ENCODE measurements at places on chromosomes 2 and 18.
A peak's percentile ranks its signal among the peaks of the same experiment; 100 is the strongest.

DNA sequence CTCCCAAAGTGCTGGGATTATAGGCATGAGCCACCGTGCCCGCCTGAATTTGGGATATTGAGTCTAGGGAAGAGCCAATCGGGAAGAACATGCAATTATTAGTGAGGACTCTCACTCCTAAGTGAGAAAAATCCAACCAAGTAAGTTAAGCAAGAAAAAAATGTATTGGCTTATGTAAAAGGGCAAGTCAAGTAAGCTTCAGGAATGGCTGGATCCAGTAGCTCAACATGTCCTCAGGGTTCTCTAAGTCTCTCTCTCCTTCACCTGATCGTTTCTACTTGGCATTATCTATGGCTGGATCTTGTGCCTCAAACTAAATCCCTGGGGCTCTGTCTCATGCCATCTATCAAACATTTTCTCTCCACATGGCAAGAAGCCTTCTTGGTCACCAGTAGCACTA is 16.1 kb upstream of the CIB4 start:
- no peak for DNase-seq

DNA sequence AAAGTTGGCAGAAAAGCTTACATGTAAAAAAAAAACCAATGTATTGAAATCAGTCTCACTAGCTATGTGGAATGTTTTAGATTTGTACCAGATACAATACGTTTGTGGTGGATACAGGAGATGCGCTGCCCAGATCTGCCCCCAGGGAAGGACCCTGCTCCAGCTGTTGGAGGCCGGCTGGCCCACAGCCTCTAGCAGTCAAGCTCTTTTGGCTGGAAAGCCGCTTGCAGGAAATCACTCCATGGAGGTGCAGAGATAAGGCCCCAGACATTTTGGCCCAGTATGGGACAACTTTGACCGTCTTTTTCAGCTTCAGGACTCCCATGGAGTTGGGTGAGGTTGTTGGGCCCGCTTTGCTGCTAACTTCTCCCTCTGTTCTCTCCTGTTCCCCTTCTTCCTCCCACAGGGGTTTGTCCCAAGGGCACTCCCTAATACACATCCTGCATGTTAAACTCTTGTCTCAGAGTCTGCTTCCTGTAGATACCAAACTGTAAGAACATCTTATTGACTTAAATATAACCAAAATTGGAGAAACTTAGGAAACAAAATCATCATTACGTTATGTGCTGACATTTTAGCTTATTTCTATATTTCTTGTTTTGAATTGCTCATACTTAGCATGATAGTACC is 1.7 kb upstream of the QPCT start:
- no peak for DNase-seq

- DNase-seq: no peak
These were observed 48.1 kb downstream of the TPGS2 start for GRCh38 chr18:36780748-36781147.

DNA sequence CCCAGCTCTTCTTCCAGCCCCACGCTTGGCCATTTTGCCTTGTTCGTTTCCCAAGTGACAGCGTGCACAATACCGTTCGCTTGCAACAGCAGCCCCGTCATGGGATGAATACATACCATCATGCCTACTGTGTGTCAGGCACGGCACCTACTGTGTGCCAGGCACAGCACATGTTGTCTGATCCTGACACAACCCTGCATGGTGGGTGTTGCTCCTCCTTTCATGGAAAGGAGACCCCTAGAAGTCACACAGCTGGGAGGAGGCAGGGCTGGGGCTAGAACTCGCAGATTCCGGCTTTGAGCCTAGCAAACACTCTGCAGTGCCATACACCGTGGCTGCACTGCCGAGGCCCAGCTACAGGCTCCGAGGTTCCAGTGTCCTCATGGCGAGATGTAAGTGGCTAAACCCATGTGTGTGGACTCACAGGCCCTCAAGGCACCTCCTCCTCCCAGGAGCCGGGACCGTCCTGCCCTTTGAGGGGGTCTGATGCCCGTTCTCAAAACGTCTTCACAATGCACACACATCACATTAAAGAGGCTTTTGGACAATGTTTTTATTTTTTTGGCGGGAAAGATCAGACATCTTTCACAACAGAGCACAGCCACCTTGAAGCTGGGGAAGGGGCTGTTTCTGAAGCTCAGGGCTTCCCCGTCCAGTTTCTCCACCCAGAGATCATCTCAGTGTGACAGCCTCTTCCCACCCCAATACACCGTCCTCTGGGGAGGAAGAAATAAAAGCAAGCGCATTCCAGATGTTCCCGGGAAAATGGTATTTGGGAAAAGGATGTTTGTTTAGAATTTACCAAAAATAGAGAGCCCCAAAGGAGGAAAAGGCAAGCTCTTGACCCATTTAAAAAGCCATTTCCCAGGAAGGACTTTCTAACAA is 64.9 kb downstream of the HS1BP3 start:
- DNase-seq: no peak

- no peak for DNase-seq
These were observed 23.7 kb upstream of the MYO5B start for GRCh38 chr18:50218432-50219197.

DNA sequence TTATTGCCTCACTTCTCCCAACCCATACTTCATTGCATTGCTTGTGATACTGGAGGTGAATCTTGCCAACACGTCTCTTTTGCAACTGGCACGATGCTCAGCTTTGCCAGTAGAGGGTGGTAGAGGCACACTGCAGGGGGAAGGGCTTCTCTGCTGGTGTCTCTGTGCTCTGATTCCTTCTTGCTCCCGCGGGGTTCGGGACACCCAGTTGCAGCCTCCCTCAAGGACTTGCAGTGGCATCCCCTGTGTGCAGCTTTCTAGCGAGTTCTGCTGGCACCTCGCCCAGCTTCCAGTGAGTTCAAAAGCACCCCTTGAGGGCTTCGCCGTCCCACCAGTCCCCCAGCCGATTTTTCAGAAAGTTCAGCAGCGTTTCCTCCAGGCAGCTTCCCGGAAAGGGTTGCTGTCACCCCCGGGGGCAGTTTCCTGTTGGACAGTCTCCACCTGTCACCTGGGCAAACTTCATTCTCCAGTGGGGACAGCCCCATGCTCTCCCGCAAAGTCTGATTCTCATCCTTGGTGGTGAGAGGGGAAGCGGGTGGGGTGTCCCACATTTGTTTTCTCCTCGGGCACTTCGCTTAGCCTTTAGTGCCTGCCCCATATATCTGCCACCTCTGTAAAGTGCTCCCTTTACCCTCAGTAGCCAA is 35.4 kb upstream of the EN1 start:
- peak; percentile 24 for DNase-seq

GRCh38 chr18:22840606-22841144 is 92.5 kb upstream of the RBBP8 start:
- no peak for DNase-seq

GRCh38 chr18:62788876-62789275 is 73.5 kb downstream of the PHLPP1 start:
- no peak for DNase-seq

DNA sequence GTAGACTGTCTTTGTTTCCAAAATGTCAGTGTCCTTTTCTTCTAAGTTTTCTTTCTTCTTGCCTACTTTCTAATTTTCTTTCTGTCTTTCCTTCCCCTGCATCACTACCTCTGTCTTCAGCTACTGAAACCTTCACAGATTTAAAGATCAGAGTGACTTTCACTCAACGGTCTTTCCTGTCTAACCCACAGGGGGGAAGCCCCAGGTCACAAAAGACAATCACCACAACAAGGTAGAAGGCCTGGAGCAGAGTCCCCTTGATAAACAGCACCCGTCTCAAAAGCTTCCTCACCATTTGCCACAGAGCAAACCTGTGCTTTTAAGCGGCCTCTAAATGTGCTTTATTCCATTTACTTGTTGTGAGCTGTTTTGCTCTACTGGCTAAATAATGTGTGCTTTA is 665.4 kb downstream of the BCL11A start:
- peak; percentile 10 for DNase-seq

- peak; percentile 11 for DNase-seq
These were observed 632 bp downstream of the AFTPH start for GRCh38 chr2:64524604-64525316.

GRCh38 chr18:72436401-72436800 is 107.7 kb downstream of the CBLN2 start:
- DNase-seq: no peak

- no peak for DNase-seq
These were observed 9.0 kb downstream of the DCDC2C start for GRCh38 chr2:3712424-3712823.

GRCh38 chr2:226077031-226077430 is 677.5 kb downstream of the NYAP2 start:
- no peak for DNase-seq

DNA sequence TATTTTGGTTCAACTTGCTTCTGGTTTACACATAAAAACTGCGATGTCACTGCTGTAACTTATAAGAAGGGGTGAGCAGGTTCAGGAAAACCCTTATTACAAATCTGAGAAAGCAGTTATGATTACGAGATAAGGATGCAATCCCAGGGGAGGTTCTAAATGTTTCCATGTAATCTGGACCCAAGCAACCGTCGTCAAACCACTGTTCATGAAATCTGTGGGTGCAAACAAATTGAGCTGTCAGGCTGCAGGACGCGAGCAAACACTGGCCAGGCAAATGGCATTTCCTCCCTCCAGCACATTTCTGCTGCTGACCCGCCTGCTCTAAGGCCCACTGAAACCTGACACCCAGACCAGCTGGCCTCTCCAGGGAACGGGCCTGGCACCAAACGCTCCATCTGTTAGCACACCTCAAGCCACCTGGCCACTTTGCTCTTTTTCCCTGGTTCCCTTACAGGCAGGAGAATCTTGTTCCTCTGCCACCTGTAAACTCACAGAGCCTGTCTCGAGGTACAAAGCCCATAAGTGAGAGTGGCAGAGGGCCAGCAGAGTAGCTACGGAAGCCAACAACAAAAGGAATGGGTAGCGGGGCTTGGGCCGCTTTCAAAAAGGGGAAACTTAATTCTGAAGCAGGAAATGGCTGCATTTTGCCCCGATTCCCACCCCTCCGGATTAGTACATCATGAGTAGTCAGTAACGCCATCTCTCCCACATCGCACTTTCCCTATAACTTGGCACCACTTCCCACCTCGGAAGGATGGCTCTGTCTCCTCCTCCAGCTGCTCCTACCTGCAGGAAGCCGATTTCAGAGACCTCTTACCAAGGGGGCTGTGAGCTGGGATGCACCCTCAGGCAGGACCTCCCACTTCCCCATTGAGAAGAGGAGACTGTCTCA is 26.5 kb downstream of the CRACDL start:
- DNase-seq: no peak

- no peak for DNase-seq
These were observed 135.2 kb downstream of the HRH4 start for GRCh38 chr18:24595561-24596031.

- DNase-seq: no peak
These were observed 2.8 kb upstream of the LBX2 start for GRCh38 chr2:74502147-74502719.

- no peak for DNase-seq
These were observed 247.8 kb upstream of the SIX2 start for GRCh38 chr2:45256867-45257641.

GRCh38 chr2:44582363-44583008 is 220.7 kb downstream of the CAMKMT start:
- DNase-seq: no peak

All from activated CD8-positive, alpha-beta memory T cell treated with anti-CD3 and anti-CD28 coated beads for 1 hour (primary cell).